ENCODE measurements at places on chromosomes 13 and 19. TPM values are rescaled to one million over a fixed set of nuclear protein-coding genes. Genes with fewer than 3 reads are reported as not detected.

Gene MYBPC2
- 988 TPM for total RNA-seq

- H3K36me3 ChIP-seq = no peaks in the 10 kb centered on the region
- no peak overlapping the region for H3K27ac ChIP-seq
- peaks cover 4% of the 10 kb centered on the region for H3K27me3 ChIP-seq
- H3K4me1 ChIP-seq = no peaks in the 10 kb centered on the region
- no peak overlapping the region for H3K4me3 ChIP-seq
- DNase-seq = no peak
Measured at GRCh38 chr13:20219577-20219976, 12.5 kb downstream of the GJB6 start.

Gene CBLC
- not detected for total RNA-seq

- DNase-seq = peak; percentile 83
- no peak overlapping the region for H3K4me3 ChIP-seq
- no peaks in the 10 kb centered on the region for H3K36me3 ChIP-seq
Measured at GRCh38 chr13:35953537-35954206, 177.5 kb downstream of the DCLK1 start.

GRCh38 chr19:10362259-10362658, 18.1 kb downstream of the TYK2 start:
- H3K36me3 ChIP-seq = no peaks in the 10 kb centered on the region
- no peak overlapping the region for H3K27ac ChIP-seq
- H3K4me3 ChIP-seq = no peak overlapping the region
- no peaks in the 10 kb centered on the region for H3K27me3 ChIP-seq
- no peaks in the 10 kb centered on the region for H3K4me1 ChIP-seq
- DNase-seq = no peak

GRCh38 chr13:21229241-21230024, 53.0 kb downstream of the MRPL57 start:
- no peak overlapping the region for H3K27ac ChIP-seq
- H3K4me1 ChIP-seq = no peaks in the 10 kb centered on the region
- DNase-seq = no peak

GRCh38 chr13:85520445-85520844, 278.8 kb downstream of the SLITRK6 start:
- no peaks in the 10 kb centered on the region for H3K4me1 ChIP-seq
- DNase-seq = no peak
- H3K27ac ChIP-seq = no peak overlapping the region
- H3K36me3 ChIP-seq = no peaks in the 10 kb centered on the region
- no peaks in the 10 kb centered on the region for H3K27me3 ChIP-seq

DNA sequence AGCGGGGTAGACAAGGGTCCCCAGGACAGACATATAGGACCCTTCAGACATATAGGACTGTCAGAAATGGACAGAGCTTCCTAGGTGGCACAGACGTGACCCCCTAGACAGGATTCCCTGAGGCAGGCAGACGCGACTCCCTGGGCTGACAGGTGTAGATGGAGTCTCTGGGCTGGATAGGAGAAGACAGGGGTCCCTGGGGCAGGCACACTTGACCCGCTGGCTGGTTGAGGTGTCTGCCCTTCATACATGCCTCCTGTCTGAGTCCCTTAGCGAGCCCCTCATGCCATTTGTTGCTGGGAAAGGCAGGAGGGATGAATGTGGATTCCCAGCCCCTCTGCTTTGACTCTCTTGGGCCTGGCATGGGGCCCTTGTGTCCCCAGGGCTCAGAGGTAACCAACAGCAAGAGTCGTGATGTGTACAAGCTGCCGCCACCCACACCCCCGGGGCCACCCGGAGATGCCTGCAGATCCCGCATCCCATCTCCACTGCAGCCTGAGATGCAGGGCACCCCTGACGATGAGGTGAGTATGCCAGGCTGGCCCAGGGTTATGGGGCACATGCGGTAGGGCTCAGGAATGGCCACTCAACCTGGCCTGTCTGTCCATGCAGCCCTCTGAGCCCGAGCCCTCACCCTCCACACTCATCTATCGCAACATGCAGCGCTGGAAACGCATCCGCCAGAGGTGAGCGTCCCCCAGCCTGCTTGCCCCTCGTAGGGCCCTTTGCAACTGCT, 3.0 kb downstream of the HSPB6 start:
- H3K27me3 ChIP-seq = no peaks in the 10 kb centered on the region
- no peak for DNase-seq
- no peak overlapping the region for H3K4me3 ChIP-seq
- no peaks in the 10 kb centered on the region for H3K36me3 ChIP-seq
- peaks cover 25% of the 10 kb centered on the region for H3K4me1 ChIP-seq

Gene ZNF556
- 0.34 TPM for total RNA-seq

Gene PRTN3
- total RNA-seq = 0.51 TPM

DNA sequence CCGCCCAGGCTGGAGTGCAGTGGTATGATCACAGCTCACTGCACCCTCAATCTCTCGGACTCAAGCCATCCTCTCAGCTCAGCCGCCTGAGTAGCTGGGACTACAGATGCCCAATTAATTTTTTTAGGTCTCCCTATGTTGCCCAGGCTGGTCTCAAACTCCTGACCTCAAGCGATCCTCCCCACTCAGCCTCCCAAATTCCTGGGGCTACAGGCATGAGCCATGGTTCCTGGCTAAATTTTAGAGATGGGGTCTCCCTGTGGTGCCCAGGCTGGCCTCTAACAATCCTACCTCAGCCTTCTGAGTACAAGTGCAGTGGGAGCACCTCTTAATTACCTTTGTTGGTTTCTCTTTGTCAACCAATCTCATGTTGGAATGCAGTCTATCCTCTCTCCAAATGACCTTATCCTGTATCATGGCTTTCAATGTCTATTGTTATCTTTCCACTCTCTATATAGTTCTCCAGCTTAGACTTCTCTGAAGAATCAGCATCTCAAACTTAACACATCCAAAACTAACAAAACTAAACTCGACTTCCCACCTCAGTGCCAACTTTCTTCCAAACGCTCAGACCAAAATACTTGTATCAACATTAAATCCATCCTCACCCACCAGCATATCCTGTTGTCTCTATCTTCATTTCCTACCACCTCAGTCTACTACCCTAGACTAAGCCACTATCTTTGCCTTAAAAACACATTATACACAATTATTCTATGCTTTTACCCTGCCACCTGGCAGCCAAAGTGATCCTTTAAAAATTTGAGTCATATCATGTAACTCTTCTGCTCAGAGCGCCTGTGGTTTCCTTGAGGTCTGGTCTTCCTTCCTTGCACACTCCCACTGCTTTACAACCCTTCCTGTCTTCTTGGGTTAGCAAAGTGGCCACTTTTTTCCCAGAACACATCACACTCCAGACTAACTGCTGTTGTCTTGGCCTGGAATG, 6.7 kb downstream of the TPT1 start:
- no peaks in the 10 kb centered on the region for H3K27me3 ChIP-seq
- H3K4me1 ChIP-seq = peaks cover 90% of the 10 kb centered on the region
- H3K36me3 ChIP-seq = peaks cover 8% of the 10 kb centered on the region
- H3K27ac ChIP-seq = peak overlapping the region; percentile 30
- no peak overlapping the region for H3K4me3 ChIP-seq

DNA sequence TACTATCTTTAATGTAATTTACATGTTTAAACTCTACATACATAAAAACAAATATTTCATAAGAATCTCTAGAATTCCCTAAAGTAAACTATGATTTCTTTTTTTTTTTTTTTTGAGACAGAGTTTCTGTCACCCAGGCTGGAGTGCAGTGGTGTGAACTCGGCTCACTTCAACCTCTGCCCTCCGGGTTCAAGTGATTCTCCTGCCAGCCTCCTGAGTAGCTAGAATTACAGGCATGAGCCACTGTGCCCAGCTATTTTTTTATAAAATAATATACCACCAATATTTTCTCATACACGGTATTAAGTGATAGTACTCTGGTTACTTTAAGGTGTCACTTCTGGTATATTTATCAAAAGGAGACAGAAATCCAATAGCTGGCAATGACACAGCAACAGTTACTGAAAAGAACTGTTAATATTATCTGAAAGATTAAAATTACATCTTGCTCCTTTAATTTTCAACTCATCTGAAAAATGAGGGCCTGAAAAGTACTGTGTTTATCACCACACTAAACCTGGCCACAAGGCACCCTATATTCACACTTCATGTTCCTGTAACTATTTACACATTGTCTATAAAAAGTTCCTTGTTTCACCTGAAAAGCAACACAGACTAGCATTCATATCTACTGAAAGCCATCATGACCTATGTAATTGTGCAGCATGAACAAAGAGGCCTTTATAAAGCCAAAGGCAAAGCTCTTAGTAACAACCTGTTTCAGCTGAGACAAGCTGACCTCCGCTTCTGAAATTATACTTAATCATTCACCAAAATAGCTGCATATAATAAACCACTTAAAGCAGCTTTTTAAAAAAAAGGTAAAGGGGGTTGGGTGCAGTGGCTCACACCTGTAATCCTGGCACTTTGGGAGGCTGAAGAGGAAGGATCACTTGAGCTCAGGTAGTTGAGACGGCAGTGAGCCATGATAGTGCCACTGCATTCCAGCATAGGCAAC, 106.1 kb downstream of the SLC25A15 start:
- no peaks in the 10 kb centered on the region for H3K27me3 ChIP-seq
- no peaks in the 10 kb centered on the region for H3K36me3 ChIP-seq
- H3K27ac ChIP-seq = no peak overlapping the region
- DNase-seq = no peak

Gene ZNF256
- total RNA-seq = 1.7 TPM

Gene PROZ
- total RNA-seq = not detected

Gene FFAR3
- not detected for total RNA-seq

Gene ANKRD24
- 0.46 TPM for total RNA-seq

GRCh38 chr19:19321141-19321577, 530 bp downstream of the MAU2 start:
- no peak for DNase-seq
- peak overlapping the region; percentile 90 for H3K27ac ChIP-seq
- H3K4me3 ChIP-seq = peak overlapping the region; percentile 96
- H3K4me1 ChIP-seq = peaks cover 48% of the 10 kb centered on the region
- H3K27me3 ChIP-seq = no peaks in the 10 kb centered on the region

Gene ZNF729
- total RNA-seq = not detected

- DNase-seq = peak; percentile 51
- peak overlapping the region; percentile 47 for H3K27ac ChIP-seq
- H3K4me1 ChIP-seq = peaks cover 32% of the 10 kb centered on the region
Measured at GRCh38 chr13:30341815-30342570, 34.6 kb upstream of the KATNAL1 start.

DNA sequence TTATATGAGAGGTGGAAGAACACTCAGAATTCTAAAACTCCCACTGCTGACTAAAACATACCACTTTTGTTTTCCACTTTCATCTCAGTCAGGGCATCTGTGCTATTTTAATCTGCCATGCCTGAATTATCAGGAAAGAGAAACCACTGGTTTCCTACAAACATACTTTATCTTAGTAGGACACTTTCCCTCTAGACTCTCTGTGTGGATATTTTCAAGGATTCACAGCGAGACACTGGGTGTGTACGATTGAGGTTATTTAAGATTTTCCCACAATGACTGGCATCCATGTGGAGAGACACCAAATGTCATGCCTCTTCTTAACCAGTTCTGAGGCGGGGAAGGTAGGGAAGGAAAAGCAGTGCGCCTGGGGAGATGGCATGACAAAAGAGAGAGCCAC, 212.2 kb downstream of the ENOX1 start:
- no peak for DNase-seq
- no peak overlapping the region for H3K4me3 ChIP-seq
- no peaks in the 10 kb centered on the region for H3K36me3 ChIP-seq
- no peak overlapping the region for H3K27ac ChIP-seq
- H3K4me1 ChIP-seq = no peaks in the 10 kb centered on the region
- no peaks in the 10 kb centered on the region for H3K27me3 ChIP-seq

DNA sequence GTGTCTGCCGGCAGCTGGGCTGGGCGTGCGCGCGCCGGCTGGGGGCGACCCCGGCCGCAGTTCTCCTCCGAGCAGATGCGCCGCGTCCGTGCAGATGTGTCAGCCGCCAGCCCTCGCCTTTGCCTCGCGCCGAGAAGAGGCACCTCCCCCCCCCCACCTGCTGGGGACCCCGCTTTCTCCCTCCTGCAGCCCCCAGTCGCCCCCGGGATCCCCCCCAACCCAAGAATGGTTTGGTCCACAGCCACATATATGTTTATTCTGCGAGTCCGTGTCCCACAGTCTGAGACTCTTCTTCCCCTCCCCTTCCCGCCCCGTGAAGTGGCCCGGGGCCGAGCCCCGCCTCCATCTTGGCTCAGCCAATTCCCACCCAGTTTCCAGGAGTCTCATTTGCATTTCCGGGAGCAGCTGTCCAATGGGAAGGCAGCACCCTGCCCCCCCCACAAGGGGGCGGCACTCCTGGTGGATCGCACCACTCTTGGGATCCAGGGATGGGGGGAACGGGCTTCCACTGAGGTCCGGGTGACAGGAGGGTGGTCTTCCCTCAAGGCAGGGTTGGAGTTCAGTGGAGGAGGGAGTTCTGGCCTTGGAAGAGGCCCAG, 8.6 kb downstream of the ISOC2 start:
- no peaks in the 10 kb centered on the region for H3K36me3 ChIP-seq
- peaks cover 33% of the 10 kb centered on the region for H3K27me3 ChIP-seq
- peaks cover 3% of the 10 kb centered on the region for H3K4me1 ChIP-seq
- no peak overlapping the region for H3K4me3 ChIP-seq
- DNase-seq = peak; percentile 71

DNA sequence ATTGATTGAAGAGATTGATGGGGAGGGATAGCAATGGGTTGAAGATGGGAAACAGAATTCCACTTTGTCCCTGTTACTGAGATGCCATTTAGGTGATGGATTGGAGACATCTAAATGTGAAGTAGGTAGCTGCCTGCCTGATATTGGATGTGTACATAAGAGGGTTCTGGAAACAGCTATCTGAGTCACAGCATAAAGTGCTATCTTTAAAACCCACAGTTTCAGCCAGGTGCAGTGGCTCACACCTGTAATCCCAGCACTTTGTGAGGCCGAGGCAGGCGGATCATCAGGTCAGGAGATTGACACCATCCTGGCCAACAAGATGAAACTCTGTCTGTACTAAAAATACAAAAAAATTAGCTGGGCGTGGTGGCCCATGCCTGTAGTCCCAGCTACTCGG, 72.6 kb downstream of the DNAJC3 start:
- no peak for DNase-seq
- no peaks in the 10 kb centered on the region for H3K36me3 ChIP-seq
- no peak overlapping the region for H3K27ac ChIP-seq
- H3K4me3 ChIP-seq = no peak overlapping the region

Gene EPS8L1
- 0.25 TPM for total RNA-seq

- peak overlapping the region; percentile 76 for H3K27ac ChIP-seq
- H3K4me1 ChIP-seq = peaks cover 23% of the 10 kb centered on the region
- no peak overlapping the region for H3K4me3 ChIP-seq
- H3K36me3 ChIP-seq = no peaks in the 10 kb centered on the region
Measured at GRCh38 chr13:110338441-110339101, 31.5 kb downstream of the COL4A2 start.

- H3K27ac ChIP-seq = no peak overlapping the region
- H3K4me3 ChIP-seq = no peak overlapping the region
- DNase-seq = no peak
- H3K27me3 ChIP-seq = no peaks in the 10 kb centered on the region
- H3K36me3 ChIP-seq = no peaks in the 10 kb centered on the region
- H3K4me1 ChIP-seq = peaks cover 2% of the 10 kb centered on the region
Measured at GRCh38 chr19:33471111-33471996, 50.2 kb downstream of the PEPD start.

GRCh38 chr19:36266375-36266961, 51.6 kb downstream of the ZNF146 start:
- DNase-seq = no peak
- H3K36me3 ChIP-seq = no peaks in the 10 kb centered on the region
- no peaks in the 10 kb centered on the region for H3K4me1 ChIP-seq
- no peak overlapping the region for H3K4me3 ChIP-seq
- no peaks in the 10 kb centered on the region for H3K27me3 ChIP-seq
- no peak overlapping the region for H3K27ac ChIP-seq
